T-helper 1 cell (primary cell): ENCODE measurements at places on chromosomes 16 and 17.

- no peak for DNase-seq
These were observed 60.7 kb downstream of the PCTP start for GRCh38 chr17:55811536-55811935.

- no peak for DNase-seq
These were observed 2.7 kb downstream of the ACOX1 start for GRCh38 chr17:75976175-75976848.

DNA sequence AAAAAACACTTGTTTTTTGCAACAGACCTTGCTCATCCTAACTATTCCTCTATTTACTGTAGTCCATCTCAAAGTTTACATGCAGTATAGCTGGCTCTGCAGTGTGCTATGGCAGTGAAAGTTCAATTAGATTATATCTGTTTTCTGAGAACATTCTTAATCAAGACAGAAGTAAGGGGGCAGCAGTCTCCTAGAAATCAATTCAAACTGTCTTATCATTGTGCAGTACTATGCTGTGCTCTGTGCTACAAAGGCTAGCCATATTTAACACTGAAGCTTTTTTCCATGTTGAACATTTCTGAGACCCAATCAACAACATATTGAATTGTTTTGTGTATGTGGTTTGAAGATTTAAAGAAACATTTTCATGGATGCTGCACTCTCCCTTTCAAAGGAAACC is 11.4 kb downstream of the NETO2 start:
- no peak for DNase-seq

DNA sequence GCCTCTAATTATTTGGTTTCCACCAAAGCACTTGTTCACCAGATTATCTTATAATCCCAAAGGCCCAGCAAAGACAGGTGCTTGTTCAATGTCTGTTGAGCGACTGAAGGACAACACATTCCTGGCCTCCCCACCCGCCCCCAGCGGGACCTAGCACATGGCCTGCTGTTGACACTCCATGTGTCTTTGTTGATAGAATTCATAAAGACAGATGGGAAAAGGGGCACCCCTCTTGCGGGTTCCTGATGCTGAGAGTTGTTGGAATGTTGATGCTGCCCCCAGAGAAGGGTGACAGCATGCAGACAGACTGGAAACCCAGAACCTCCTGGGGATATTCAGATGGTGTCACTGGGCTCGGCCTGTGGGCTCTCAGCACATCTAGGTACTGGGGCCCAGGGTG is 36.9 kb downstream of the SNX20 start:
- no peak for DNase-seq

GRCh38 chr17:29240477-29240876 is 6.2 kb upstream of the CRYBA1 start:
- no peak for DNase-seq

GRCh38 chr17:76000755-76001521 is at the start of gene CDK3:
TSS of gene CDK3 (plus strand) at chr17:76000855. CDS start at chr17:76001426, 571 bp downstream.
- DNase-seq, result no peak

DNA sequence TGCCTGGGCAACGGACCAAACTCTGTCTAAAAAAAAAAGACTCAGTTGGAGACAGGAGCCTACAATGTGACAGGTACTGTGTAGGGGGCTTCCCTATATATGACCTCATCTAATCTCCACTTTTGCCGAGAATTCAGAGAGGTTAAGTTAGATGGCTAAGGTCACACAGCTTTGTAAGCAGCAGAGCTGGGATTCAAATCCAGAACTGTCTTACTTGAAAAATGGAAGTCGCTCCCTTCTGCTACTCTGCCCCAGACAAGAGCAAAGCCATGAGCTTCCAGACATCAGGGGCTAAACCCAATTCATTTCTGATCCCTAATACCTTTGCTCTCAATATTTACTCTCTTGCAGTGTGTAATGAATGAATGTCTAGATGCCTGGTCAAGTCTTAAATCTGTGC is 41.5 kb upstream of the ABCC12 start:
- no peak for DNase-seq

- no peak for DNase-seq
These were observed 8.9 kb downstream of the RHBDF2 start for GRCh38 chr17:76492123-76492988.

GRCh38 chr17:82353484-82353883 is 5.6 kb upstream of the TEX19 start:
- DNase-seq, result no peak

GRCh38 chr17:2749058-2749783 is at the start of gene CCDC92B:
TSS of gene CCDC92B (minus strand) at chr17:2749652. CDS start at chr17:2735145, 14,507 bp downstream.
- no peak for DNase-seq

DNA sequence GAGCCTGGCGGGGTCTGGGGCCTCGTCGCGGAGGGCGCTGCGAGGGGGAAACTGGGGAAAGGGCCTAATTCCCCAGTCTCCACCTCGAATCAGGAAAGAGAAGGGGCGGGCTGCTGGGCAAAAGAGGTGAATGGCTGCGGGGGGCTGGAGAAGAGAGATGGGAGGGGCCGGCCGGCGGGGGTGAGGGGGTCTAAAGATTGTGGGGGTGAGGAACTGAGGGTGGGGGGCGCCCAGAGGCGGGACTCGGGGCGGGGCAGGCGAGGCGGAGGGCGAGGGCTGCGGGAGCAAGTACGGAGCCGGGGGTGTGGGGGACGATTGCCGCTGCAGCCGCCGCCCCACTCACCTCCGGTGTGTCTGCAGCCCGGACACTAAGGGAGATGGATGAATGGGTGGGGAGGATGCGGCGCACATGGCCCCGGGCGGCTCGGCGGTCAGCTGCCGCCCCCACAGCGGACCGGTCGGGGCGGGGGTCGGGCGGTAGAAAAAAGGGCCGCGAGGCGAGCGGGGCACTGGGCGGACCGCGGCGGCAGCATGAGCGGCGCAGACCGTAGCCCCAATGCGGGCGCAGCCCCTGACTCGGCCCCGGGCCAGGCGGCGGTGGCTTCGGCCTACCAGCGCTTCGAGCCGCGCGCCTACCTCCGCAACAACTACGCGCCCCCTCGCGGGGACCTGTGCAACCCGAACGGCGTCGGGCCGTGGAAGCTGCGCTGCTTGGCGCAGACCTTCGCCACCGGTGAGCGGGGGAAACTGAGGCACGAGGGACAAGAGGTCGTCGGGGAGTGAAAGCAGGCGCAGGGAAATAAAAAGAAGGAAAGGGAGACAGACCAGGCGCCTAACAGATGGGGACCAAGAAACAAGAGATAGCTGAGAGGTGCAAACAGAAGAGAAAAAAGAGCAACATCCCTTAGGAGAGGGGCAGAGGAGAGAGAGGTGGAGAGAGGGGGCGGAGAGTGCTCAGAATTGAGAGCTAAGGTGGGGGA is at the start of gene PNMT:
TSS of gene PNMT (plus strand) at position 509 of the 980 bp plus-strand sequence. CDS start at position 532, 23 bp downstream.
- peak; percentile 66 for DNase-seq
